ENCODE measurements at places on chromosomes 4 and X. TPM values are rescaled to one million over a fixed set of nuclear protein-coding genes. Genes with fewer than 3 reads are reported as not detected.

The COX7B2 gene
- total RNA-seq = not detected

The MAGEB17 gene
- not detected for total RNA-seq

GRCh38 chr4:37446016-37446415, 201.5 kb downstream of the NWD2 start:
- peak; percentile 49 for DNase-seq

The USP27X gene
- total RNA-seq = 1.9 TPM

The SLC6A14 gene
- total RNA-seq = 0.69 TPM

Data from renal cortical epithelial cell (primary cell).